ENCODE measurements at places on chromosomes 2 and 18.
A peak's percentile ranks its signal among the peaks of the same experiment; 100 is the strongest.

DNA sequence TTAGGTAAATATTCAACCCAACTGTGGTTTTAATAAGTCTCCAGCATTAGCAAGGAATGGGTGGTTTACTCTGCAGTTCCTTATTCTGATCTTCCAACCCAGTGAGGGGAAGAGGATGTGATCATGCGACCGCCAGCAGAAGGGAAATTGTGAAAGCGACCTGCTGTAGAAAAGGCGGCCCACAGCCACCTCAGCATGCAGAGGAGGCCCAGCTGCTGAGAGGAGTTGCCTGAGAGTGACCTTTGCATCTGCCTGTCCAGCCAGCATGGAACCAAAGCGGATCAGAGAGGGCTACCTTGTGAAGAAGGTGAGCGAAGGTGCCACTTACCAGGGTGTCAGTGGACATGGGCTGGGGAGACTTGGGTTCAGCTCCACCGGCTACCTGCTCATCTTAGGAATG, at the start of gene PLEK:
PLEK (plus strand) TSS at position 196 of the 400 bp plus-strand sequence; CDS start at position 266, 70 bp downstream.
- no peak for DNase-seq

- DNase-seq = no peak
Measured at GRCh38 chr2:180540761-180541160, 439.6 kb upstream of the UBE2E3 start.

- DNase-seq = peak; percentile 5
Measured at GRCh38 chr2:102839668-102840388, 78.0 kb downstream of the TMEM182 start.

GRCh38 chr2:37610638-37611289, 60.7 kb downstream of the CDC42EP3 start:
- DNase-seq = no peak

GRCh38 chr18:67428158-67428557, 88.4 kb downstream of the DSEL start:
- no peak for DNase-seq

DNA sequence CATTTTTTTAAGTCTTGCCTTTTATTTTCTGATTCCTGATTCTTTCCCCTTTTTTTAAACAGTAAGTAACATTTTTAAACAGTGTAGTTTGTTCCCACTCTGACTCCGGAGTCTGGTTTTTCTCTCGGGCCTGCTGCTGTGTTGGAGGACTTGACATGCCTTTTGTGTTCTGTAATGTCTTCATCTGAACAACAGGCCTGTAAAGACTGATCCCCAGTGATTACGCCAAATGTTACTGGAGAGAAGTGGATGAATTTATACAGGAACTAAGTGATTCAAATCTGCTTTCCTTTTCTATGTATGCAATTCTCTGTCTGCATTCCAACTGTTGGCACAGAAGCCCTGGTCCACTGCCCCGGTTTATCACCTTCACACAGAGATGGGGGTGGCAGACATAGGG, 54.3 kb upstream of the RMDN2 start:
- DNase-seq = no peak

DNA sequence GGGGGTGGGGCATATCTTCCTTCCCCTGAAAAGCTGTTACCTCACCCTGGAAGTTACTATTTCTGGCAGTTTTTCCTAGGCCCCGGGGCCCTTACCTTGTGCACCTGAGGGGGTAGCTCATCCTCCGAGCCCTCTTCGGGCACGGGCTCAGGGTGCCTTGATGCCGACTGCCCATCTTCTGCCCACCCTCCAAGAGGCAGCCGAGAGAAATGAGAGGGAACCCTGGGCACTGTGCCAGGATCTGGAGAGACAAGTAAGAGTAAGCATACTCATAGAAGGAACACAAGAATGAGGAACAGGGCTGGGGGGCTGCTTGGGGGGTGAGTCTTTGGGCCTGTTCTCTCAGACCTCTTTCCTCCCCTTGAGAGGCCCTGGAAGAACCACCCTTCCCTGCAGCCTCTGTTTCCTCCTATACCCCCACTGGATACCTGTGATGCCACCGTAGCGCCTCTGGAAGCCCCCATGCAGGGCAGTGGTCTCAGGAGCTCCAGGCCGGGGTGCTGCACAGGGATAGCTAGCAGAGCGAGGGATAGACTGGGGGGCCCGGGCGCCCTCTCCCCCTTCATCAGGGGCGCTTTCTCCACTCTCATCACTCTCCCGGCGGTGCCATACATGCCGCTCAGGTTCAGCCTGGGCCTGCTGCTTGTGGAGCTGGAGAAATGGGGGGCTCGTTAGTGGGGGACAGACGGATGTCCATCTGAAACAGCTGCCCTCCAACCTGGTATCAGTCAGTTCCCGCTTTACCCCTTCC, 2.1 kb upstream of the ABCB6 start:
- DNase-seq = no peak
